ENCODE measurements at places on chromosomes 6 and 20.
A peak's percentile ranks its signal among the peaks of the same experiment; 100 is the strongest.

GRCh38 chr6:160063771-160064413 lies 57.7 kb upstream of the SLC22A1 start:
- DNase-seq: no peak

GRCh38 chr6:62059901-62060300 lies 226.1 kb downstream of the KHDRBS2 start:
- no peak for DNase-seq

- no peak for DNase-seq
These were observed 136.8 kb upstream of the RPS6KA2 start for GRCh38 chr6:166763606-166764472.

DNA sequence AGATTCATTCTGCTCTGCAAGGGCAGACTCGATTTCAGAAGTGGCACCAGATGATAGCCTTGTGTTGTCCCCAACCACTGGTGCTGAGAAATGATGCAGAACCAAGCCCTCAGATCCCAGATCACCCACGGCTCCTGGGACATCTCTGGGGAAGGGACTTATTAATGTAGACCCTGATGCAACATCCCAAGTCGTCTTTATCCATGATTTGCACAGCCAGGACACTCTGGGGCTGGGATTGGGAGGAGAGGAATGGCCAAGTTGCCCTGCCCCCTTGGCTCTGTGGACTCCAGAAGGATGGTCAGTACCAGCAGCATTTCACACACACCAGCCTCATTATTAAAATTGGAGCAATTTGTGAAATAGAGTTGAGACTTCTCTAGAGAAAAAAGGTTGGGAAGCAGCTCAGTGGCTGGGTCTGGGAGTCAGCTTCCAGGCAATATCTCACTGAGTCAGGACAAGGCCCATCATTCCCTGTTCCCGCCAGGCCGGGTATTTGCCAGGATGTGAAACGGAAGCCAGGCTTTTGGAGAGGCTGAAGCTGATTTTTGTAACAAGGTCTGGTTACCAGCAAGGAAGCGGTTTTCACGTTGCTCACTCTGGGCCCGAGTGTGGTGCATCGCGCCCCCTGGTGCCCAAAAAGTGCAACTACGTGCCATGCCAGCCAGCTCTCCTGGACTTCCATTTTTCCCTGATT lies 67.4 kb downstream of the ZBTB2 start:
- peak; percentile 40 for DNase-seq

DNA sequence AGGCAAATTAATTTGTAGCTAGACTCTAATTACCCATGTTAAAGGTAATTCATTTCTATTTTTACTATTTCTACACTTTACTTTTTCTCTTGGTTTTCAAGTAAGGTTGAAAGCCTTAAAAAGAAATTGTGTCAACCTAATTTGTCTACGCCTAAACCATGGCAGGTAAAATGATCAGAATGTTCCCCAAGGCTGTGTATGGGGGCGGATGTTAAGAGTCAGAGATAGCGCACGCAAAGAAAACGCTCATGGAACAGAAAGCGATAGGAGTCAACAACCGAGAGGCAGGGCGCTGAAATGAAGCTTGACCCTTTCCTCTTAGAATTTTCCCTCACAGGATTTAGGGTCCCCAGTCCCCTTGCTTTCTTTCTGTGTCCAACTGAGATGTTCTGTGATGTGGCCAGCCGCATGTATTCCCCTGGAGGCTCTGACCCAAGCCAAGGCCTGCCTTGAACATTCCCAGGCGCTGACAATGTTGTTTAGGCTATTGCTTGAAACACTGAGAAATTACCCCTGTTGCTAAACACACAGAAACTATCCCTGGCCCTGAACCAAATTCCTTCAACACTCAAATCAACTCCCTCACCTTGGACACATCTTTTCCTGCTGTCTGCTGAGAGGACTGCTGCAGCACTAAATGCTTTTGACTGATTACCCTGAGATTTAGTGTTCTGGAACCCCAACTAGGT lies 10.9 kb downstream of the PSMB1 start:
- DNase-seq: no peak

- no peak for DNase-seq
These were observed 183.6 kb upstream of the PRDM1 start for GRCh38 chr6:105902401-105903031.
